GM12891 (cell line): ENCODE measurements at places on chromosomes 5 and 9.

GRCh38 chr5:174991847-174992246, 267.5 kb downstream of the MSX2 start:
- DNase-seq: no peak

- no peak for DNase-seq
These were observed 286.1 kb downstream of the ARHGAP26 start for GRCh38 chr5:143056339-143056704.

GRCh38 chr5:74401946-74402320, 238.6 kb downstream of the ENC1 start:
- no peak for DNase-seq

DNA sequence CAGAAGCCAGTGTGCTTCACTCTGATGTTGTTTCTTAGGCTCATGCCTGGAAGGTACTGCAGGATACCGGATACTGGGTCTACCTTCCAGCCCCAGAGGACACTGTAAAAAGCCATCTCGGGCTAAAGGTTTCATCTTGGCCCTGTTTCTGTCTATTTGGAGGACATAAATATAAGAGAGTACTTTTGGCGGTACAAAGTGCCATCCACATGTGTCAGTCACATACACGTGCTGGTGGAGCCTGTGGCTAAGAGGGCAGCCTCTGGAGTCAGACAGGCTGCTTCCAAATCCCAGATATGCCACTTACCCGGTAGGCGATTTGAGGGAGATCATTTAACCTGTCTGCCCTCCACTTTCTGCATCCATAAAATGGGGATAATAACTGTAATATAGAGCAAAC, 160.4 kb downstream of the NR3C1 start:
- no peak for DNase-seq

DNA sequence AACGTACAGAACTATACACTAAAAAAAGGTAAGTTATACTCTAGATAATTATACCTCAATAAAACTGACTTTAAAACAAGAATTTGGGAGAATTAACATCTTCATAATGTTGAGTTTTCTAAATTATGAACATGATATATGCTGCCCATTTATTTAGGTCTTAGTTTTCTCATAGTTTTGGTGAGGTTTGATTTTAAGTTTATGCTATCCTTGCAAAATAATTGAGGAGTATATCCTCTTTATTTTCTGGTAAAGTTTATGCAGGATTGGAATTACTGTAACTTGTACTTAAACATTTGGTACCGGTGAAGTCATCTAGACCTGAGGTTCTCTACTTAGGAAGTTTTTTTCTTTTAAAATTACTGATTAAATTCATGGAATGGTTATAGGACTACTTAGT, 38.9 kb upstream of the RNU6ATAC start:
- DNase-seq: no peak

- no peak for DNase-seq
These were observed 91.8 kb downstream of the SEMA5A start for GRCh38 chr5:9454012-9454481.

- DNase-seq: no peak
These were observed 20.8 kb downstream of the VAV2 start for GRCh38 chr9:133971121-133971951.

GRCh38 chr9:37730256-37730655, 23.3 kb upstream of the TRMT10B start:
- DNase-seq: no peak

- no peak for DNase-seq
These were observed 100.3 kb downstream of the AOPEP start for GRCh38 chr9:94826644-94827410.
